ENCODE measurements at places on chromosomes 6 and 20.

GRCh38 chr6:15553736-15554294 lies 109.0 kb downstream of the DTNBP1 start:
- DNase-seq: no peak

DNA sequence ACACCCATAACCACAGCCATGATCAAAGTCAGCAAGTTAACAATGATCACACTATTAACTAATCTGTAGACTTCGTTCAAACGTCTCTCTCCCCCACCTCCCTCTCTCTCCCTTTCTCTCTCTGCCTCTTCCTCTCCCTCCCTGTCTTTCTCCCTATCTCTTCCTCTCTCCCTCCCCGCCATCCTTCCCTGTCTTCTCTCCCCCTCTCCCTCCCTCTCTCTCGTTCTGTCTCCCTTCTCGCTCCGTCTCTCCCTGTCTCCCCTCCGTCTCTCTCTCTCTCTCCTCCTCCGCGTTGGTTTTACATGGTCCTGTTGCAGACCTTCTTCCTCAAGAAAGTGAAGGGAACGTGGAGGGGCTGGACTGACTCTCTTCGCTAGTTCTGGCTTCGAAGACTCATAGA lies 308.9 kb upstream of the FOXQ1 start:
- DNase-seq: no peak

DNA sequence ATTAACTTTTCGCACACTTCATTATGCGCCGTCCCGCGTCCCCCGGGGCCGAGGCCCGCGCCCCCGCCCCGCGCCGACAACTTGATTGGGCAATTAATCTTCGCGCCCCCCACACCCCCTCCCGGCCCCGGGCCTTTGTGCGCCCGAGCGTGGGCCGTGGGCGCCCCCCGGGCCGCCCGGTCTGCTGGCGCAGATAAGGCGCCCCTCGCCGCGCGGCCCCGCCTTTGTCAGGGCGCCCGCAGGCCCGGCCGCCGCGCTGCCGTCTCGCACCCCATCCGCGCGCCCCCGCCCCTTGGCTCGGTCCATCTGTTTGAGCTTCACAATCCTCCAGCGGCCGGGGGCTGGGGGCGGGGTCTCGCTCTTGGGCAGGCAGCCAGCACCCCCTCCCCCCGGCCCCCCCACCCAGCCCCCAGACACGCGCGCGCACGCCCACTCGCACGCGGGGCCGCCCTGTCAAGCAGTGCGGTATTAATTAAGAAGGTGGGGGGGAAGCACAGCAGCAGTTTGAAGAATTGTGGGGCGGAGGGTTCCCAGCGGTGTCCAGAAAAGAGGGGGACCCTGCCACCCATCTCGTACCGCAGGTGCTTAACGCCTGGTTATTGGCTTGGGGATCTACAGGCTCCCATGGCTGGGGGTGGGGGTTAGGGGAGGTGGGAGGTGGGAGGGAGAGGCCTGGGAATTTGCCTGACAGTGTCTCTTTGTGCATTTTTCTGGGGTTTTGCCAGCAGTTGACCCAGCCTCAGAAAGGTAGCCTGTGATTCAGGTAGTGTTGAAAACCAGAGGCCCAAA lies 34.6 kb upstream of the SCRT2 start:
- DNase-seq: no peak

- DNase-seq: no peak
Measured at GRCh38 chr6:67640484-67640883, 994.6 kb upstream of the ADGRB3 start.

- no peak for DNase-seq
Measured at GRCh38 chr20:41308726-41309413, 8.7 kb downstream of the ZHX3 start.

DNA sequence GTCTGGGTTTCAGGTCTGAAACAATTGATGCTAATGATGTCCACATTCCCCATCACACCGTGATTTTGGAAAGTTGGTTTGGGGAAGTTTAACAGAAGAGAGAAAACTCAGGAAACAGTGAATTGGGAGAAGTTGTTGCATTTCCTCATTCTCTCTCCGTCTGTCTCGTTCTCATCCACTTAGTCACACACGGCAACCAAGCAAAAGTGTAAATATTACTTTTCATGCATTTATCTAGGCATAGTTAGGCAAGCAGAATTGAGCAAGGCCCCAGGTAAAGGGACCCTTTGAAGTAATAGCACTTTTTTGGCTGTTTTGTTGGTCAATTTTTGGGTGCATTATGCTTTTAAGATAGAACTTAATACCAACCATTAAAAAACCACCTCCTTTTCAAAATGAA lies 137.0 kb upstream of the SULF2 start:
- DNase-seq: no peak

DNA sequence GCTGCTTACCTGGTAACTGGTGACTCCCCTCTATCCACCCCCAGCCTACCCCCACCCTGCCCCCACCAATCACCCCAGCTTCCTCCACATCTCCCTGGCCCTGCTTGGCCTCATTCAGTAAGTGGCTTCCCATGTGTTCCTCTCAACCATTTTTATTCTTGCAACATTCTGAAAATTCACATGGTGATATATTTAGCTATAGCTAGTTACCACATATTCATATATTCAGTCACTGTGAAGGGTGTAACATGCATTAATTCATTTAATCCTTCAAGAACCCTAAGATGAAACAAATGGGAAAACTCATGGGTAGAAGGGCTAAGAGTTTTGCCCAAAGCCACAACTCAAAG lies 95.4 kb upstream of the CEP85L start:
- DNase-seq: no peak

DNA sequence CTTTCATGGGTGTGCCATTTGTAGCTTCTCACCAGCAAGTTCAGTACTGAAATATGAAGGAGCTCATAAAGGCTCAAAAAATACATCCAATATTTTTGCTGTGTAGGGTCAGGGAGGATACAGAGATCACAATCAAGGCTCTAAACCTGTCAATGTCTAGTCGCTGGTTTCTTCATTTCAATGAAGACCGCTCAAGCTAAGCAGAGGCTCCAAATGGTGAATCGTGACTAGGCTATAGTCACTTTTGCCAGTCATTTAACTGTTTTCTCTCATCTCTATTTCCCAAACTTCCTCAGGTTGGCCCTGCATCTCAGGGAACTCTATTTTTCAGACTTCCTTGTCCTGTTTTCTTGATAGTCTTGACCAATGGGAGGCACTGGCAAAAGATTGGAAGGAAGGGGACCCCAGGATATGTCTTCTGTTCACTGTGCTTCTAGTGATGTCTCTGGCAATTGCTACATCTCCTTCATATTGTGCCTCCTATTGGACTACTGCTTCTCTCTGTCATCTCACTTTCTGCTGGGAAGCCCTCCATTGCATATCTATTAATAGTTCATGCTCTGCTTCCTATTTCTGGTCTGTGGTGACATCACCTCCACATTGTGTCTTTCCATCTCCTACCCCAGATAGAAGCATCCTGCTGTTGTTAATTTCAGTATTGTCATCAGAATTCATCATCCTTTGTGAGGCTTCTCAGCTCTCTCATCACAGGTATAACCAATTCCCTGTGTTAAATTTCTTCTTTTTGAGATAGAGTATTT lies 87.7 kb upstream of the FAM184A start:
- no peak for DNase-seq

GRCh38 chr6:152404086-152404857 lies 232.9 kb downstream of the SYNE1 start:
- DNase-seq: no peak

DNA sequence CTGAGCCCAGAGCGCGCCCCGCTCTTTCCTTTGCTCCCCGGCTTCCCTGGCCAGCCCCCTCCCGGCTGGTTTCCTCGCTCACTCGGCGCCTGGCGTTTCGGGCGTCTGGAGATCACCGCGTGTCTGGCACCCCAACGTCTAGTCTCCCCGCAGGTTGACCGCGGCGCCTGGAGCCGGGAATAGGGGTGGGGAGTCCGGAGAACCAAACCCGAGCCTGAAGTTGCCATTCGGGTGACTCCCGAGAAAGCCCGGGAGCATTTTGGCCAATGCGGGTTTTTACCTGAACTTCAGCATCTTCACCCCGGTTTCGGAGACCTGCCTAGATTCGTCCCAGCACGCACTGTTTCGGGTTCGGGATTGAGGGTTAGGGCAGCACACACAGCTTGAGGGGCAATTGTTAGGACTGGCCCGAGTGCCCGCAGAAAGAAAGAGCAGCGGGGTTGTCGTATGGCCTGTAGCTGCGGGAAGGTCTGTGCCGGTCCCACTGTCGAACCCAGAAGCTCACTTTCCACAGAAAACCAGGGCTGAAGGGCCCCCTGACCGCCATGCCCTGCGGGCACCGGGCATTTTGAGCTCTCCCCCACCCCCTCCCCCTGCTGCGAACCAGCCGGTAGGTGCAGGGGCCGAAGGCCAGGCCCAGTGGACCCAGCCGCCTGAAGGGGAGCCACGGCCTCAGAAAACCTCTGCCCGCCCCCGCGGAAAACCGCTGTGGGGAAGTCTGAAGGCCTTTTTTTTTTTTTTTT lies 2.1 kb downstream of the FOXP4 start:
- DNase-seq: no peak

DNA sequence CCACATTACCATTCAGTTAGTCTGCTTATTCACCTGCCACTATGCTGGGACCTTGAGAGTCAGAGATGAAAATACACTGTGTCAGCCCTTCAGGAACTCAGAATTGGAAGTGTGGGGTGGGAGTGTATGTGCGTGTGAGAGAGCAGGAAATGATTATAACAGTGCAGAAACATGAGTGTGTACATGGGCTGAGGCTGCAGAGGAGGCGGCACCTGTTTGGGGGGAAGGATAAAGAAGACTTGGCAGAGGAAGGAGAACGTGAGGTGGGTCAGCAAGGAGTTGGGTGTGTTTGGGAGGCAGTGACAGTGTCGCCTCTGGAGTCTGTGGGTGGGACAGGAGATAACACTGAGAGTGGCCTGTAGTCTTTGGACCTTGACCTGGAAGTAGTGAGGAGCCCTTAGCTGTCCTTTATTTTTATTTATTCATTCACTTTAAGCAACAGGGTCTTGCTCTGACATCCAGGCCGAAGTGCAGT lies 3.1 kb downstream of the CHMP4B start:
- DNase-seq: no peak

DNA sequence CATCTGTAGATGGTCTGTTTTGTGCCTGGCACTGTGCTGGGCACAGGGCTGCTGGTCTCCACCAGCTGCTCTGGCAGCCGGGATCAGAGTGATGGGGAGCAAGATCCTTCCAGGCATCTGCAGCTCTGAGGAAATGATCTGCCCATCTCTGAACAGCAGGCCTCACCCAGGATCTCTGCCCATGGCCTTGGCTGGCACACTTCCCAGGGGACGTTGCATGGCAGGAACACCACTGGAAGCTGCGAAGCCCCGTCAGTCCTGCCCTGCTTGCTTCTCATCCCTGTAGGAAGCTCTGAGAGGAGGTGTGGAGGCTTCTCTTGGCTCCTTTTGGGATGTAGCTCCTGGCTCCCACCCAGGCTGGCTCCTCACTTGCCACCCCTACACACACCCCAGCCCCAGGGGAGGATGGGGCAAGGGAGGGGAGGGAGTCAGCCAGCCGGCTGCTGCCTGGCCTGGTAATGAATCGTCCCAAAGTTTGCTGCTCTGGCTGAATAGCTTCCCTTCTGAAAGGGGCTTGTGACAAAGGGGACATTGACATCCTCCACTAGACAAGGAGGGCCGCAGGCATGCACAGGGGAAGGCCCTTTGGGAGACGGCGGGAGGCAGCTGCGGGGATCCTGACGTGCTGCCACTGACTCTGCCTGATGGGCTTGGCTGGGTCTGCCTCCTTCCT lies 108.9 kb downstream of the VEGFA start:
- DNase-seq: no peak

GRCh38 chr20:21096321-21097043 lies 9.7 kb downstream of the LINC00237 start:
- no peak for DNase-seq

DNA sequence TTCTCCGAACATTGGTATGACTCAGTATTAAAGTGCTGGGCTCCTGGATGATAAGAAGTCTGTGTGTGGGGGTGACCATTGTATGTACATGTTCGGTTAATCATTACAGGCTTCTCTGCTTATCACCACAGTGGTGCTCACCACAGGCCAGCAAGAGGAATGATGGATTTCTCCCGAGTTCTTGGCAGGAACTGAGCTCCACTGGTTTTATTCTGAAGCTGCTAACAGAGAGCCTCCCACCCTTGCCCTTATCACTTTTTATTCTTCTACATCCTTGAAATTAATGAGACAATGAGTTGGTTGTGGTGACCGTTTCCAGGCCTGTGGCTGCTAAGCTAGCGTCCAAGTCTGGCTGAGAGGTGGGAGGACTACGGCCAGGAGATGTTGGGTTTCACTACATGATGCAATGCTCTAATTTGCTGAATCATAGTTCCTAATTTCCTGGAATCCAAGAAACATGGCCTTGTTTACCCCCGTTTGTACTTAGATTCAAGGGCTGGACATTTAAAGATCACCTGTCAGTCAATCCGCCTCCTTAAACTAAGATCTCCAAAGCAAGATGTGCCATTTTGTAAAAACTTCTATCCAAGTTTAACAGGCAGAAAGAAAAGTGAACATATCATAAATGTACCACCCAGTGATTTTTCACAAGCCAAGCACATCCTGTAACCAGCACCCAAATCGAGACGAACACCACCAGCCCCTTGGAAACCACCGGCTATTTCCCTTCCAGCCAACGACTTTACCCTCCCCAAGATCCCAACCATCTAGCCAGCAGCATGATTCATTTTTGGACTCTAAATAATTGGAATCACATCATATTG lies 172.5 kb downstream of the FOXA2 start:
- DNase-seq: no peak

GRCh38 chr6:4486568-4487315 lies 289.5 kb upstream of the CDYL start:
- DNase-seq: no peak

DNA sequence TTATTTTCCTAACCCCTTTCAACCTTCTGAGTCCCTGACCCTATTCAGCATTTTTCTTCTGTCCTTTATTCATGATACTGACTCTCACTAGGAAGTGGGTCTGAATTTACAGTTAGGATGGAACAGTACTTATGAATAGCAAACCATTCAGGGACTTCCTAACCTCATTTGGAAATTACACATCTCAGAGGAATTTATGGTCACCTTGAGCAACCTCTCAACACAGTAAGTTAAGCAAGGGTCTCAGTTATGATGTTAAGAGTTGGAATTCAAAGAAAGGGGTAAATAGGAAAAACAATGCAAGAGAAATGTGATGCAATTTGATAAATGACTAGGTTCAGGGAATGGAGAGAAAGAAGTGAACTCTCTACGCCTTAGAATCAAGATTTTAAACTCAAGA lies 97.3 kb downstream of the GPR6 start:
- no peak for DNase-seq

DNA sequence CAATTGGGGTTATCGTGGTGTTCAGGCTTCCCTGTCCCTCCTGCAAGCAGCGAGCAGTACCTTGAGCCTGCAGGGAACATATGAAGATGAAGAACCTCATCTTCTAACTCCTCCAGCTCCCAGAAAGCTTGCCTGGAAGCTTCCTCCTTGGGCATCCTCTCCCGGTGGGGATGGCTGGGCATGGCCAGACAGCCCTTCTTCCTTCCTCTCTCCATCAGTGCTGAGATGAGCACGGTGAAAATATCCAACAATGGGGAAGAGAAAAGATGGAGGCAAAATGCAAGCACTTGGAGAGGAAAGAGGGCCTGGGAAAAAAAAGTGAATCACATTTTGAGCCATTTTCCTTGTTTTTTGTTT lies 107.7 kb upstream of the FOXA2 start:
- no peak for DNase-seq

DNA sequence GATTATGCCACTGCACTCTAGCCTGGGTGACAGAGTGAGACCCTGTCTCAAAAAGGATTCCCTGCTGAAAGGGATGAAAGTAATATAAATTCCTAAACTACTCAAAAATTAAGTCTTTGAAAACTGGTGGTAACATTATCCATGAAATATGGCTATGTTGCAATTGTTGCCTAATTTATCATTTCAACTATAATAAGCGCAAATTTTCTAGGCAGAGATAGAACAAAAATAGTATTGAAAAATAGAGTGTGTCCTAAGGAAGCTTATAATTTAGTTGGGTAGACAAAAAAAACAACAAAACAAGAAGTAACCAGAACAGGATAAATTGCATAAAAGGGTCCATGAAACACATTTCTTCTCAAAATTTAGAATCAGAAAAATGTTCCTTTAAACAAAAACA lies 68.0 kb downstream of the FKBP5 start:
- DNase-seq: no peak
